Breast epithelium (tissue), 4 donors: ENCODE measurements at places on chromosomes 3 and 15.
A peak's percentile ranks its signal among the peaks of the same experiment; 100 is the strongest.

DNA sequence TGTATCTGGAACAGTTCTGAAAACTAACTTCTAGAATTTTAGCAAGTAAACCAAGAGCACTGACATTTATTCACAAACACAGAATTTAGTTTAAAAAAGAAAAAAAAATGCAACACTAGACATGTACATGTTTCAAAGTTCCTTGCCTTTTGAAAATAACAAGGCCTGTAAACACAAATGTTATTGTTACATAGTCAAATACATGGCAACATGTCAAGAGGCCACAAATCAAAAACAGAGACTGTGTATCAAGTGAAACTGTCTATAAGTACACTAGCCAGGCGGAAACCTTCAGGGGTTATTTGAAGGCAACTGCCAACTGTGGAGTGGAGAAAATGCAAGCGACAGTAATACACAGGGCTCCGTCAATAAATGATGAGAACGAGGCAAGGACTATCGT lies 547.6 kb downstream of the FOXP1 start:
- H3K4me3 ChIP-seq = no peak overlapping the region
- no peak overlapping the region for H3K27ac ChIP-seq
- H3K36me3 ChIP-seq = peaks cover 2% of the 10 kb centered on the region
- no peaks in the 10 kb centered on the region for H3K4me1 ChIP-seq

GRCh38 chr3:185397676-185398075 lies 34.7 kb downstream of the MAP3K13 start:
- no peaks in the 10 kb centered on the region for H3K27me3 ChIP-seq
- H3K36me3 ChIP-seq = no peaks in the 10 kb centered on the region
- no peak for DNase-seq
- no peaks in the 10 kb centered on the region for H3K4me1 ChIP-seq

- H3K27me3 ChIP-seq = no peaks in the 10 kb centered on the region
- H3K27ac ChIP-seq = no peak overlapping the region
- H3K36me3 ChIP-seq = no peaks in the 10 kb centered on the region
- no peak overlapping the region for H3K4me3 ChIP-seq
- H3K4me1 ChIP-seq = no peaks in the 10 kb centered on the region
These were observed 7.0 kb upstream of the DMXL2 start for GRCh38 chr15:51629612-51630011.

DNA sequence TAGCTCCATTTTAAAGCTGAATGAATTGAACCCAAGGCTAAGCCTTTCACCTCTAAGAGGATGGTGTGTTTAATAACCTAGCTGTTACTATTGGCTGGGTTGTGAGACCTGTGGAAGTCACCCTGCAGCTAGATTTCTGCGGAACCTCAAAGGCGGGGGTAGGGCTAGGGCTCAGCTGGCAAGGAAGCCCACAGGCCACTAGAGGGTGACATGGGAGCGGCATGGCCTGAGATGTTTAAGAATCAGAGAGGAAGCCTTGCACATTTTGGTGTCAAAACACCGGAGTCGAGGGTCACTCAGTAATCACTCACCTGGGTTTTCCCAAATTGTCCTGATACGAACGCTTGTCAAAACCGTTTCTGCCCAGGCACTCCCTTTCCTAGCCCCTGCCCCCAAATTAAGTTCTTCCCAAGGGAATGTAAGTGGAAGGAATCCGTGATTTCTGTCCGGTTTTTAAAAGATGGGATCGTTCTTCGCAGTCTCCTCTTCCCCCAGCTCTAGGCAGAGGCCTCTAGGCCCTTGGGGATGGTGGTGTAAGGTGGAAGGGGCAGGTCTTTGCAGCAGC lies 3.8 kb upstream of the ACAD9 start:
- no peaks in the 10 kb centered on the region for H3K36me3 ChIP-seq
- H3K27me3 ChIP-seq = no peaks in the 10 kb centered on the region
- no peak overlapping the region for H3K27ac ChIP-seq
- DNase-seq = no peak
- H3K4me3 ChIP-seq = no peak overlapping the region

DNA sequence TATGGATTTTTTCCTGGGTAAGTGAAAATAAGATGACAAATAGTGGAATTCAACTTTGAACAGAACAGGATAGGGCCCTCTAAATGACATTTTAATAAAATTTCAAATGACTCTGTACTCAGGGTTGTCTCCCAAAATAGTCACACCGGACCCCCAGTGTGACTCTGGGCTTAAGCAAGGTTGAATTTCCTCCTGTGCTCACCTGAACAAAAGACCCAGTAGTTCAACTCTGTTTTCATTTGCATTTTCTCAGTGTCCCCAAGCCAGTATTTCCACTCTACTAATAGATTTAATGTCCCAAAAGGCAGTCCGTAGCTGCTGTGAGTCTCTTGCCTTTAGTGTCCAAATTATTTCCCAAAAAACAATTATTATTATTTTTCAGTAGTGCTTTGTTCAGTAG lies 296.6 kb downstream of the PLOD2 start:
- no peak overlapping the region for H3K4me3 ChIP-seq
- no peaks in the 10 kb centered on the region for H3K36me3 ChIP-seq
- no peaks in the 10 kb centered on the region for H3K27me3 ChIP-seq

- no peak for DNase-seq
- no peak overlapping the region for H3K4me3 ChIP-seq
These were observed 203.2 kb downstream of the FAM43A start for GRCh38 chr3:194888916-194889315.

- no peak overlapping the region for H3K4me3 ChIP-seq
- no peaks in the 10 kb centered on the region for H3K36me3 ChIP-seq
- H3K27me3 ChIP-seq = no peaks in the 10 kb centered on the region
- DNase-seq = no peak
These were observed 453.2 kb upstream of the EPHA6 start for GRCh38 chr3:96361241-96361640.

- no peaks in the 10 kb centered on the region for H3K27me3 ChIP-seq
- H3K4me3 ChIP-seq = no peak overlapping the region
- H3K27ac ChIP-seq = peak overlapping the region; percentile 9
- no peaks in the 10 kb centered on the region for H3K36me3 ChIP-seq
These were observed 125.9 kb upstream of the PLXND1 start for GRCh38 chr3:129732200-129732876.

DNA sequence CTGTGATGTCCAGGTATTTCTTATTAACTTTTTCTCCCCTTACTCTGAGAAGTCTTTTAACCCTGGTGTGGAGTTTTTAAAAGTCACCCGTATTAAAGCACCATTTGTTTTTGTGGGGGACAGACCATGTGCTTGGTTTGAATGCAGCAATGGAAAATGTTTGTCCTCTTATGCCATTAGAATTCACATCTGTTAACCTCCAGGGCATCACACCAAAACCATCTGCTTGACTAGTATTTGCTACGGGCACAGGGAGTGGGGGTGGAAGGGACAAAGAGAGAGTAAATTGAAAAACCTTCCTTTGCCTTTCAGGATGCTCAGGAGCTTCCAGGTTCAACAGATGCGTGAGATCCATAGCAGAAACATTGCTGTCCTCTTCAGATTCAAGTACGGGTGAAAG lies 61.4 kb upstream of the GOLGA8B start:
- H3K27me3 ChIP-seq = no peaks in the 10 kb centered on the region
- H3K36me3 ChIP-seq = no peaks in the 10 kb centered on the region
- no peaks in the 10 kb centered on the region for H3K4me1 ChIP-seq

GRCh38 chr3:7315037-7315436 lies 454.1 kb downstream of the GRM7 start:
- H3K4me1 ChIP-seq = no peaks in the 10 kb centered on the region
- H3K27ac ChIP-seq = no peak overlapping the region
- H3K36me3 ChIP-seq = no peaks in the 10 kb centered on the region
- H3K27me3 ChIP-seq = no peaks in the 10 kb centered on the region

DNA sequence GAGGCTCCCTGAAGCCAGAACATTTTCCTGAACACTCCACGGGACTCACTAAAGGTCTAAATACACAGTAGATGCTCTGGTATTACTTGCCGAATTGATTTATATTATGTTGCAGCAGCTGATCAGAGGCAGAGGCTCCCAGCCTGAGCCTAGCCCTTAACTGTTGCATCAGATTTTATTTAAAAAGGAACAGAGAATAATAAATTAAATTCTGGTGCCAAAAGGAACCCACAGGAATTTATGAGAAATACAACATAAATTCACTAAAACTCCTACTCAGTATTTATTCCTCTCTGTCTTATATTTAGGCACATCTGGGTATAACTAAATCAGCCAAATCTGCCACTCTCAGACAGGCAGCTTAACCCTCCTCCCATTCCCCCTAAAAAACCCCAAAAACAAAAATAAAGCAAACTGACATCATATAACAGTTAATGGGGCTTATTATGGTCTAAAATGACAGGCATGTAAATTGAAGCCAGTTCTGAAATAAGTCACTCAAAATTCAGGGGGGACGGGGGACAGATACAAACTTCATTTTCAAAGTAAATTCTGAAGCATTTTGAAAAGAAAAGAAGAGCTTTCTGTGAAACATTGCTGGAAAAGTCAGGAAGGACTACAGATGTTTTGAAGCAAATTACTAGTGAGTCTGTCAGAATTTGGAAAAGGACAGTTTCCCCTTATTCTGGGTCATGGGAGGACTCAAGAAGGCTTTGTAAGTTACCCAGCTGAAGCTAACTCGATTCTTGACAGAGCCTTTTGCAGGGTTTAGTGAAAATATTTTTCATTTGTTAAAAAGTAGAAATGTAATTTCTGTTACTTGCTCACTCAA lies 53.8 kb upstream of the CORO2B start:
- DNase-seq = no peak
- H3K4me3 ChIP-seq = no peak overlapping the region
- no peaks in the 10 kb centered on the region for H3K27me3 ChIP-seq
- no peaks in the 10 kb centered on the region for H3K4me1 ChIP-seq
- H3K36me3 ChIP-seq = no peaks in the 10 kb centered on the region

DNA sequence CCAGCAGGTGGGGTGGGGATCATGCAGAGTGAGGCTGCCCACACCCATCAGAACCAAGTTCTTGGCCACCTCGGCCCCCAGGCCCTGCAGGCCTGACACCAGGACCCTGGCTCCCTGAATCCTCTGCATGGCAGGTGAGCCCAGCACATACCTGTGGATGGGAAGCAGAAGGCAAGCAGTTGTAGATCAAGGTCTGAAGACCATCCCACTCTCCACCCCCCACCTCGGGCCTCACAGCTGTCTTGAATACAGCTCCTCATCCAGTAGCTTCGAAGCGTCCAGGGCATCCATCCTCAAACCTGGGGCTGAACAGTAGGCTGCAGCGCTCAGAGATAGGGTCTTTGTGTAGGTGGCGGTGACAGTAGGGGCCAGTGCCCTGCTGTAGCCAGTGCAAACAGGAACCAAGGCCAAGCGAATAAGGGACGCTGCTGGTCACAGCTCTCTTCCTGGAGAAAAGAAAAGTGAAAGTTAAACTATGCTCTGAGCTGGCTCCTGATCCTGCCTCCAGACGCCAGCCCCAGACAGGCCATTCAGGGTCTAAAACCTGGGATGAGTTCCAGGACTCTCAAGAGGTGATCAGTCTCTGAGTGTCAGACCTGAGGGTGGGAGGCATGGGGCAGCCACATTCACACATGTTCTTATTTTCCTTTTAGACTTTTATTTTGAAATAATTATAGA lies at the start of gene UBA7:
UBA7 (minus strand) TSS at position 457 of the 678 bp plus-strand sequence; CDS start at position 291, 166 bp downstream.
- H3K4me3 ChIP-seq = peak within 1 kb of the TSS; percentile 72
- no peaks in the 10 kb centered on the region for H3K4me1 ChIP-seq
- H3K27me3 ChIP-seq = no peaks in the 10 kb centered on the region

GRCh38 chr3:81270603-81271379 lies 490.7 kb downstream of the GBE1 start:
- no peak for DNase-seq
- H3K4me3 ChIP-seq = no peak overlapping the region
- H3K27ac ChIP-seq = no peak overlapping the region
- no peaks in the 10 kb centered on the region for H3K4me1 ChIP-seq
- no peaks in the 10 kb centered on the region for H3K27me3 ChIP-seq

DNA sequence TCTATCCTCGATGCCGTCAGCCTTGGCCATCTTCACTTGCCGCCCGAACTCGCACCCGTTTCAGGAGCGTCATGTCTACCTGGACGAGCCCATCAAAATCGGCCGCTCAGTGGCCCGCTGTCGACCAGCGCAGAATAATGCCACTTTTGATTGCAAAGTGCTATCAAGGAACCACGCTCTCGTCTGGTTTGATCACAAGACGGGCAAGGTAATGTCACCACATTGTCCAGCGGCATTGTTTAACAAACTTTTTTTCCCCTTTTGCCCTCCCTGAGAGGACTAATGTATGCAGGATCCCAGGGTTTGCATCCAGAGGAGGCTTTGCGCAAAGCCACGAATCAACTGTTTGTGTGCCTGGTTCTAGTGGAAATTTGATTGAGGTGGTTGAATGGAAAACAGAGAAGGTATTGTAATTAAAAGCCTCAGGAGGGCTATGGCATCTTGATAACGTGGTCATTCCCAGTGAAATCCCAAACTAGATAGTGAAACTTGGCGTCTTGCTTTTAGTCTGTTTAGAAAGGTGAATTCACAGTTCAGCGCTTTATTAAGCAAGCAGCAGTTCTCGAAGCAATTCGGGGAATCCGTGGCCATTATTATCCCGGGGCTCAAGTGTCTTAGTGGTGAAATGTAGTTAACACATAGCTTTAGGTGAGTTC lies 1.7 kb downstream of the SLMAP start:
- H3K4me1 ChIP-seq = no peaks in the 10 kb centered on the region
- peak overlapping the region; percentile 95 for H3K4me3 ChIP-seq
- peak overlapping the region; percentile 94 for H3K27ac ChIP-seq
- H3K36me3 ChIP-seq = no peaks in the 10 kb centered on the region
- no peak for DNase-seq

GRCh38 chr3:178325330-178325729 lies 210.9 kb upstream of the KCNMB2 start:
- H3K4me1 ChIP-seq = no peaks in the 10 kb centered on the region
- no peak for DNase-seq
- H3K27ac ChIP-seq = no peak overlapping the region
- H3K27me3 ChIP-seq = no peaks in the 10 kb centered on the region
- no peaks in the 10 kb centered on the region for H3K36me3 ChIP-seq

- no peaks in the 10 kb centered on the region for H3K4me1 ChIP-seq
- no peak overlapping the region for H3K27ac ChIP-seq
- DNase-seq = no peak
- H3K27me3 ChIP-seq = no peaks in the 10 kb centered on the region
These were observed 398.2 kb upstream of the TPM1 start for GRCh38 chr15:62644216-62644888.

- H3K4me3 ChIP-seq = no peak overlapping the region
- H3K4me1 ChIP-seq = no peaks in the 10 kb centered on the region
- H3K27ac ChIP-seq = no peak overlapping the region
These were observed 109.4 kb upstream of the SMAD3 start for GRCh38 chr15:66955871-66956585.

DNA sequence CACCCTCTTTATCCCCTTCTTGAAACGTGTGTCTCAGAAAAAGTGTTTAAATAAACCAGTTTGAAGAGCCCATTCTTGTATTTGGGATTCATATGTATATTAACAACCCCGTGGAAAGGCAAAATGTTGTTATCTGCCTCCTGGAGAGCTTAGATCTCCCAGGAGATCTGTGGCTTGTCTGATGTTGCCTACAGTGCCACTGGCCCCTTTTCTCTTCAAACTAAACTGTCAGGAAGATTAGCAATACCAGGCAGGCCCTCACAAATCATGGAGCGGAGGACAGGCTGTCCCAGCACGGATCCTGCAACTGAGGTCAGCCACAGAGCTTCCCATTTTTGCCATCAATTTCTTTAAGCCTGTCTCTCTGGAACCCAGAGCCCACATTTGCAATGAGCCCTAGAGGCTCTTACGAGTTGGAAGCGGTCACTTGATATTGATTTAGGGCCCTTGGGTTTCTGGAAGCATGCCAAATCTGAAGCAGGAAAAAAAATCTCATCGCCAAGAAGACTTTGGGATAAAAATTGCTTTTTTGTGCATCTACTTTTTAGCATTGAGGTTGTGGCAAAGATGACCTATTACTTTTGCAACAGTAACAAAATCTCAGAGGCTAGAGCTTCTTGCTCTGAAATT lies 234.1 kb downstream of the OPA1 start:
- H3K27ac ChIP-seq = peak overlapping the region; percentile 8
- H3K36me3 ChIP-seq = no peaks in the 10 kb centered on the region
- H3K27me3 ChIP-seq = no peaks in the 10 kb centered on the region
- DNase-seq = no peak

- H3K4me3 ChIP-seq = peak overlapping the region; percentile 56
- no peak for DNase-seq
- no peaks in the 10 kb centered on the region for H3K27me3 ChIP-seq
- H3K4me1 ChIP-seq = no peaks in the 10 kb centered on the region
- no peaks in the 10 kb centered on the region for H3K36me3 ChIP-seq
These were observed 12.1 kb downstream of the ZIC4 start for GRCh38 chr3:147393943-147394883.
